Cerebellum (tissue), 4 donors: ENCODE measurements at places on chromosomes 12 and 14.

DNA sequence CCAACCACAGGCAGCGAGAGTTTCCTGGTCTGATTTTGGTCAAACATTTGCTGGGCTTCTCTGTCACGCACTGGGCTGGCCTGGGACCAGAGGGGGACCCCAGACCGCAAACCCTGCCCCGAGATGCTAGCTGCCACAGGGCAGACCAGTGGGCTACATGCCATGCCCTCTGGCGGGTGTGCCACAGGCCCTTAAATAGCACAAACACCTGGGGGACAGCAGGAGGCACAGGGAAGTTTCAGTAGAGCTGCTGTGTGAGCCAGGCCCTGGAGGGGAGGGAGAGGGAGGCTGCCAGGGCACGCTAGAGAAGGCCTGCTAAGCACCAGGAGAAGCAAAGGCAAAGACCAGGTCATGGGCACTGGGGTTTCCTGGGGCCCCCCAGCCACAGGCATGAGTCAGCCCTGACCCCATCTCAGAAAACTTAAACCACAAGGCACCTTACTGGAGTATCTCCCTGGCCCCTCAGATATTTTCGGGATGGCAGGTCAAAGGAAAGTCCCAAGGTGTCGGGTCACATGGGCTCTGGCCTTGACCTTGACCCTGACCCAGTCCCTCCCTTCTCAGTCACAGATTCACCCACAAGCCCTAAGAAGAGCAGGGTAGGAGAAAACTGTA lies 29.2 kb downstream of the ITPK1 start:
- DNase-seq: no peak

DNA sequence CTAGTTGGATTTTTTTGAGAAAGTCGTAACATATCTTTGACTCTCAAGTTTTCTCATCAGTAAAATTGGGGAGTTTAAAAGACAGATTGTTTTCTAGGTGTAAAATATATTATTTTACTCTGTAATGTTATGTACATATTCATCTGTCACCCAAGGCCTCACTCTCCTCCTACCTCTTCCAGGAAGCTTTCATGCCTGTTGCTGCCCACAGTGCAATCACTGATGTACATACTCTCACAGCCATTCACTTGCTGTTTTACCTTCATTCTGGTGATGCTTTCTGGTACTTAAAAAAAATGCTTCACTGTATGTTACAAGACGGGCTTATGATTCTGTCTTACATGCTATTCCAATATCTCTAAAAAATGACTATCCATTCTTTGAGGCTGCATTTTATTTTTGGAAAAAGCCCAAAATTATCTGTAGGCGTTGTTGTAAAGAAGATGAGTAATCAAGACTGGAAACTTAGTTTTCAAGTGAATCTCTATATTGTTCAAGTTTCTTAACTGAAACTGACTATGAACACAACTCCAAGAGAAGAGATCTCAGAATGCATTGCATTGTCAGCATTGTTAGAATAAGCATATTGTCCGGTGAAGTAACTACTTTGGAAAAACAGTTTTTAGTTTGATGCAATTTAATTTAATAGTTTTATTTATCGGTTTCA lies 82.5 kb downstream of the LMO3 start:
- DNase-seq: no peak

DNA sequence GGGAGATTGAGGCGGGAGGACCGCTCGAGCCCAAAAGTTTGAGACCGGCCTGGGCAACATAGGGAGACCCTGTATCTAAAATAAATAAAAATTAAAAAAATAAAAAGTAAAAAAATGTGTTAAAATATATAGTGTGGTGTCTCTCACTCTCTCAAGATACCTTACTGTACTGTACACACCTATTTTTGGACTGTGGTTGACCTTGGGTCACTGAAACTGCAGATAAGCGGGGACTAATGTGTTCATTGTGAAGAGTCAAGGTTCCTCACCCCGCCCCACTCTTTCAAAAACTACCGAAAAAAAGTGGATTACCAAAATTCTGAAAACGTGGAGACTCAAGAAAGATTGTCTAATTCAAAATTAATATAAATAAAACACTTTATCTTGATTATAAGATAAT lies 1.0 kb upstream of the TAS2R13 start:
- DNase-seq: no peak

GRCh38 chr14:89384023-89384422 lies 33.0 kb downstream of the FOXN3 start:
- DNase-seq: no peak

- DNase-seq: peak; percentile 12
These were observed 1.0 kb upstream of the TBK1 start for GRCh38 chr12:64450711-64451486.

GRCh38 chr12:41189395-41190251 lies 1.5 kb downstream of the PDZRN4 start:
- DNase-seq: no peak

DNA sequence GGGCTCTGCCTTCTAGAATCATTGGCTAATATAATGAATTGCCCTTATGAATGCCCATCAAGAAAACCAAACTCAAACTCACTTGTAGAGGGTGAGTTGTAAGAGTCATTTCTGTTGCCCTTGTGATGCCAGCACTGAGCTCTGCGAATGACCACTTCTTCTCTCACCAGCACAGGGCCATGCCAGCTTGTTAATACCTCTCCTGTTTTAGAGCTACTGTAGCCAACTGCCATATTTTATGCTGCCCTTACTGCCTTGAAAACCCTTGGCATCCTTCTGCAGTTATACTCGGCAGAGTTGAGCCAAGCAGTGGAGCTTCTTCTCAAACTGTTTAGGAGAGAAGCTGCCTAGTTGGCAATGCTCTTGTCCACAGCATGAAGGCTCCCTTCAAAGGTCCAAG lies 8.1 kb downstream of the KRT75 start:
- DNase-seq: no peak

DNA sequence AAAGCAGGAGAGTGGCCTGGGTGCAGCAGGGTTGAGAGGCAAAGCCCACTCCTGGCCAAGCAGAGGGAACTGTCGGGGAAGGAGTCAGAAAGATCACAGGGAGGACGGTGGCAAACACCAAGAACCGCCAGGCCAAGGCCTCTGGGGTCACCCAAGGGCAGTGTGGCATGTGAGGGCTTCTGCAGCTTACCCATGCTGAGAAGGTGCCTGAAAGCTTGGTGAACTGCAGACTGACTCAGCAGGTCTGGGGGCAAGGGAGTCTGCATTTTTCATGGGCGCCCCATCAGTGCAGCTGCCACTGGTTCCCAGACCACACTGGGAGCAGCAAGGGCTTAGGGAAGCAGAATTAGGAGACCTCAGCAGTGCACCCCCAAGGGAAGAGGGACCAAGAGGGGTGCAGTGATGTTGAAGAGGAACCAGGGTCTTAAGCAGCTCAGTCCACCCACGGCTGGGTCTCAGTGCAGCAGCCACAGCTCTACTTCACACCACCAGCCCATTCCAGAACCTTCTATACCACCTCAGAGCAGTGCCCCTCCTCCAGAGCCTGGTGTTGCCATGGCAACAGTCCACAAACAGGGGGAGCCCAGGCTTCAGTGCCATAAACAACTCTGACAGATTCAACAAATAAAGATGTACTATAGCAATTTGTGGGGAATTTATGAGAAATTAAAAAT lies 59.4 kb downstream of the ITPK1 start:
- DNase-seq: no peak

GRCh38 chr14:103626146-103626850 lies 2.7 kb upstream of the KLC1 start:
- DNase-seq: no peak

GRCh38 chr12:127070515-127071157 lies 1196.3 kb upstream of the TMEM132C start:
- DNase-seq: no peak

GRCh38 chr14:21042918-21043317 lies 756 bp downstream of the RNASE7 start:
- no peak for DNase-seq
